ENCODE measurements at places on chromosomes 16 and 17. TPM values are rescaled to one million over a fixed set of nuclear protein-coding genes. Genes with fewer than 3 reads are reported as not detected.

- no peak for DNase-seq
These were observed 51.0 kb downstream of the BANP start for GRCh38 chr16:88002211-88002610.

GRCh38 chr16:57235128-57236021 is 9.7 kb upstream of the ARL2BP start:
- DNase-seq = no peak

Gene BORCS6
- total RNA-seq = 11.2 TPM

DNA sequence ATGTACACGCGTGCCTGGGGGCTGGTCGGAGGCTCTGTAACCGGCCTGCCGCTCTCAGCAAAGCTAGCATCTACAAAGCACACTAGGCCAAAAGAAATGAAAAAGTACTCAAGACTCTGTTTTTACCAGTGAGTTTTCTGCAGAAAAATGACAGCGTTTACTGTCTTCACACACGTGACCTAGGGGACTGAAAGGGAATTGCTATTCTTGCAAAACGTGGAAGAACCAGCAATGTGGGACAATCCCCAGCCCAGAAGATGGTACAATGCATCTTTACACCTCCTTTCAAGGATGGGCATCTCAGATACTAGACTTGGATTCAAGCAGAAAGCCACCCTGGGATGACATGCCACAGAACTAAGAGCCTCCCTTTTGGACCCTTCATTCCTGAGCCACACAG is 41.5 kb downstream of the NDEL1 start:
- no peak for DNase-seq

Gene CLEC19A
- total RNA-seq = not detected

- DNase-seq = no peak
These were observed at the start of gene PROCA1 for GRCh38 chr17:28711723-28712031. Gene PROCA1, minus strand, starts transcription at chr17:28711888. Its CDS starts 228 bp downstream, at chr17:28711660.

GRCh38 chr16:86965840-86966550 is 351.2 kb downstream of the C16orf95 start:
- DNase-seq = no peak

GRCh38 chr16:26108836-26109505 is 417.2 kb downstream of the HS3ST4 start:
- no peak for DNase-seq

Gene TEKT1
- not detected for total RNA-seq

Gene KIF18B
- total RNA-seq = not detected

Gene PRSS21
- total RNA-seq = not detected

Measured in psoas muscle (tissue), 8 donors.